OCI-LY7 (cell line): ENCODE measurements at places on chromosomes 4 and X. TPM values are rescaled to one million over a fixed set of nuclear protein-coding genes. Genes with fewer than 3 reads are reported as not detected.

HPSE gene
- total RNA-seq: 2.4 and 3.0 TPM in 2 replicates

NMU gene
- not detected in 2 replicates for total RNA-seq

CDX4 gene
- not detected in 2 replicates for total RNA-seq

PNPLA4 gene
- total RNA-seq: 10.7 and 14.6 TPM in 2 replicates

ZNF630 gene
- total RNA-seq: 1.3 and 1.9 TPM in 2 replicates

XAGE1A gene
- not detected in 2 replicates for total RNA-seq

PAK3 gene
- not detected in 2 replicates for total RNA-seq
